ENCODE measurements at places on chromosomes 2 and 18. TPM values are rescaled to one million over a fixed set of nuclear protein-coding genes. Genes with fewer than 3 reads are reported as not detected.

CNDP1 gene
- total RNA-seq, result 0.20 TPM

VWC2L gene
- total RNA-seq, result not detected

THSD7B gene
- total RNA-seq, result not detected

GRHL1 gene
- 1.8 TPM for total RNA-seq

KCNG2 gene
- total RNA-seq, result not detected

CYS1 gene
- 1.6 TPM for total RNA-seq

LRP1B gene
- not detected for total RNA-seq

PDE11A gene
- total RNA-seq, result not detected

ADRA2B gene
- total RNA-seq, result 0.07 TPM

UGT1A3 gene
- not detected for total RNA-seq

CCDC102B gene
- 2.5 TPM for total RNA-seq

PDCD1 gene
- total RNA-seq, result 8.9 TPM

RPRD1A gene
- 28.1 TPM for total RNA-seq

GALNT5 gene
- not detected for total RNA-seq

TPRKB gene
- total RNA-seq, result 31.8 TPM

SULT1C4 gene
- total RNA-seq, result not detected

FNDC4 gene
- not detected for total RNA-seq

C2orf66 gene
- total RNA-seq, result 1.8 TPM

DCC gene
- not detected for total RNA-seq

ERFE gene
- not detected for total RNA-seq

ZNF236 gene
- total RNA-seq, result 23.7 TPM

ASB18 gene
- not detected for total RNA-seq

DLGAP1 gene
- total RNA-seq, result 0.44 TPM

BIN1 gene
- total RNA-seq, result 105 TPM

BMP10 gene
- total RNA-seq, result 0.27 TPM

RAB17 gene
- not detected for total RNA-seq

DIS3L2 gene
- 41.9 TPM for total RNA-seq

FHOD3 gene
- total RNA-seq, result not detected

ERICH2 gene
- not detected for total RNA-seq

SERPINB10 gene
- not detected for total RNA-seq

AGXT gene
- total RNA-seq, result not detected

ZNF385B gene
- total RNA-seq, result not detected

RNF125 gene
- total RNA-seq, result 40.3 TPM

GAL3ST2 gene
- total RNA-seq, result not detected

ASB1 gene
- total RNA-seq, result 37.2 TPM

OTX1 gene
- total RNA-seq, result not detected

COLEC11 gene
- total RNA-seq, result not detected

RNF181 gene
- 122 TPM for total RNA-seq

R3HDM1 gene
- total RNA-seq, result 52.5 TPM

CROCC2 gene
- not detected for total RNA-seq

CREG2 gene
- total RNA-seq, result 0.24 TPM

TTR gene
- total RNA-seq, result not detected

TXNDC2 gene
- total RNA-seq, result not detected

CASP8 gene
- 120 TPM for total RNA-seq

TSHZ1 gene
- 14.9 TPM for total RNA-seq

GALR1 gene
- not detected for total RNA-seq

AP1S3 gene
- 9.8 TPM for total RNA-seq

DTNA gene
- 0.24 TPM for total RNA-seq
